ENCODE measurements at places on chromosomes 12 and 14.

GRCh38 chr12:32230613-32230993 is 124.0 kb downstream of the BICD1 start:
- H3K4me1 ChIP-seq = no peaks in the 10 kb centered on the region
- no peak overlapping the region for H3K4me3 ChIP-seq

DNA sequence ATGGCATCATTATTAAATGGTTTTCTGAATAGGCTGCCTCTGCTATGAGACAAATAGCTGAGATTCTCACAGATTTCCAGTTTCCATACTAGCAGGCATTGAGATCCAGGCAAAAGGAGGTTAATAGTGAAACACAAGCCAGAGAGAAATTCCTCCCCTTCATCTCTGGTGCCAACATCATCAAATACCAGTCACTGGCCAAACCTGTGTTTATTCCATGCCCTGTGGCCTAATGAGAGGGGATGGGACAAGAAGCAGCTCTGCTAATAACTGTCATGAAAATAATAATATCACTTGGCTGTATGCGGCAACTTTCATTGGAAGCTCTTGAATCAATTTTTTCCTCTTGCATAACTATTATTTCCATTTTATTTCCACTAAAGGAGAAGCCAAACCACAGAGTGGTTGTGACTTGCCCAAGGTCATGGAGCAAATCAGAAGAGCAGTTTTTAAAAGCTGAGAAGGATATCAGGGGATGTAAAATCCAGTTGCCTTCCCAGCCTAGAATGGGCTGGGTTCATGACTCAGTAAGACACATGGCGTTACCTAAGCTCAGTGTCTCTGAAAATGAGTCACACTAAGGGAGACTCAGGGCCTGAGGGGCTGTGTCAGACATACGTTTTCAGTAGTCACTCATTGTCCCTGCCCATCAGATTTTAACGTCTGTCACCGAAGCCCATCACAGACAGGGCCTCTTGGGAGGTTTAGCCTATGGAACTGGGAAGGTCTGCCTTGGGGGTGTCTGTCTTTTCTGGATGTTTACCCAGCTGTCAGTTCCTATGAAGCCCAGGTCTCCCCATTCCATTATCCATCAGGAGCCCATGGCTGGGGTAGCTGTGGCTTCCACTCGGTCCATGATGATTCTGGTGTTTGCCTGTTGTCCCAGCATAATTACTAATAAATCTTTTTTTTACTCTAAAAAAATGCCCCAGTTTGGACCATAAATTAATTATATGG is 208.8 kb upstream of the EEA1 start:
- H3K36me3 ChIP-seq = peaks cover 5% of the 10 kb centered on the region
- DNase-seq = no peak
- H3K4me3 ChIP-seq = no peak overlapping the region
- H3K27me3 ChIP-seq = peaks cover under 1% of the 10 kb centered on the region

GRCh38 chr12:52171950-52172512 is 19.8 kb downstream of the KRT80 start:
- peaks cover 24% of the 10 kb centered on the region for H3K27me3 ChIP-seq
- no peak overlapping the region for H3K27ac ChIP-seq
- H3K36me3 ChIP-seq = no peaks in the 10 kb centered on the region
- H3K4me3 ChIP-seq = no peak overlapping the region
- DNase-seq = peak; percentile 56
- H3K4me1 ChIP-seq = peaks cover 16% of the 10 kb centered on the region

DNA sequence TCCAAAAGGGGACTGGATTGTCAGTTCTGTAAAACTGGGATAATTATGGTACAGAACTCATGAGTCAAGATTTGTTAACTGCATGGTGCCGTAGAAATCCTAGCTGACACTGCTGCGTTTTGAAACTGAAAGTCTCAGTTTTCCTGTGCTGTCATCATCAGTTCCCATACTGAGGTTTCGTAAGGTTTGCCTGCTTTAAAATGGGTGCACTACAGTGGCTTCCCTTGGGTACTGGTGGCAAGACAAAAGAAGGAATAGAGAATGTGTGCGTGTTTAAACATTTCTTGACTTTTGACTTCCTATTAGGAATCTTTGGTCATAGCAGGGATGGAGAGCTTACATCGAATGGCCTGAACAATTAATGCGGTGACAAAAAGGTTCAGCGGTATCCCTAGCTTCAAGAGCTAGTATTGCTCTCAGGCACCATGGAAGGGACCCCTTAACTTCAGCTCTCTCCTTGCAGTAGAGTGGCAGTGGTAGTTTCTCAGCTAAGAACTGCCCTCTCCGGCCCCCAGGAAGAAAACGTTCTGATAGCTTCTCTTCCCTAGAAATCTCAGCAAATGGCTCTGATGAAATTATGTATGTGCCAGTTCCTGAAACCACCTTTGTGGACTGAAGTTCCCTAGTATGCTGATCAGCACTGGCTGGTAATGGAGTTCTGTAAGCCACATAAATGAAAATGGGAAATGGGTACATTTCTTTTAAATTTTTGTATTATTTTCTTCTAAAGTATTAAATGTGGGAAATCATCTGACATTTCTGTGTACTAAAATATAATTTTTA is 28.9 kb downstream of the ANO6 start:
- H3K27me3 ChIP-seq = no peaks in the 10 kb centered on the region
- no peak overlapping the region for H3K4me3 ChIP-seq
- DNase-seq = no peak

GRCh38 chr12:62598846-62599245 is 132.2 kb downstream of the MON2 start:
- no peaks in the 10 kb centered on the region for H3K27me3 ChIP-seq
- peaks cover 12% of the 10 kb centered on the region for H3K36me3 ChIP-seq
- no peak overlapping the region for H3K4me3 ChIP-seq
- H3K4me1 ChIP-seq = peaks cover 16% of the 10 kb centered on the region
- DNase-seq = no peak

GRCh38 chr14:79809849-79810612 is 401.3 kb downstream of the DIO2 start:
- no peak overlapping the region for H3K27ac ChIP-seq
- H3K27me3 ChIP-seq = no peaks in the 10 kb centered on the region
- peaks cover 13% of the 10 kb centered on the region for H3K4me1 ChIP-seq
- H3K36me3 ChIP-seq = peaks cover 19% of the 10 kb centered on the region

- H3K27ac ChIP-seq = peak overlapping the region; percentile 31
- DNase-seq = no peak
Observed at GRCh38 chr14:93729993-93730392, 58.3 kb downstream of the PRIMA1 start.

DNA sequence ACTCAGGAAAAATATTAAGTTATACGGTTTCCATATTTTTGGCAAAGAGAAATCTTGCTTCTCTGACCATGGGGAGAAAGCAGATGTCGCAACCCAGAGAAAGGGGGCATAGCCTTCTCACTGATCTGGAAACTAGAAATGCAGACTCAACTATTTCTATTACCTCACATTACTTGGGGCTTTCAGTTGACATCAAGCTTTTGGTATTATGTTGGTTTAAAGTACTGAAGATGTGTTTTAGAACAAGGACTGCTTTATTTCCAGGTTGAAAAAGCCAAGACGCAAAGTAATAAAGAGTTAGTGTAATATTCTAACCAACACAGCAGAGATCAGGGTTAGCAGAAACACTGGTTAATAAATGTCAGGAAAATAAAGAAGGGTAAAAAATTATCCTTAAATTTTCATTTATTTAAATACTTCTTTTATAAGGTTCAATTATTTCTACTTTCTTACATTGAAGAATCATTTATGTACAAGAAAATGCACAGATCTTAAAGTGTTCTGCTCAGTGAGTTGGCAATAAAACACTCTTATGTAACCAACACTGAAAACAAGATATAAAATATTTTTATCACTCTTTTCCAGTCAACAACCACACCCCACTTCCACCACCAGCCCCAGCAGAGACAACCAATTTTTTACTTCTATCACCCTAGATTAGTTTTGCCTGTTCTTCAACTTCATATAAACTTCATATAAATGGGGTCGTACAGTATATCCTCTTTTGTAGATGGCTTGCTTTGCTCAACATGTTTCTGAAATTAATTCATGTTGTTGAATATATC is 26.0 kb downstream of the DCP1B start:
- peaks cover 35% of the 10 kb centered on the region for H3K36me3 ChIP-seq
- DNase-seq = no peak
- peak overlapping the region; percentile 1 for H3K27ac ChIP-seq
- peaks cover 18% of the 10 kb centered on the region for H3K4me1 ChIP-seq
- no peak overlapping the region for H3K4me3 ChIP-seq

- peaks cover 7% of the 10 kb centered on the region for H3K4me1 ChIP-seq
- peaks cover 85% of the 10 kb centered on the region for H3K36me3 ChIP-seq
- no peak for DNase-seq
Observed at GRCh38 chr14:91315844-91316267, 71.4 kb upstream of the GPR68 start.

DNA sequence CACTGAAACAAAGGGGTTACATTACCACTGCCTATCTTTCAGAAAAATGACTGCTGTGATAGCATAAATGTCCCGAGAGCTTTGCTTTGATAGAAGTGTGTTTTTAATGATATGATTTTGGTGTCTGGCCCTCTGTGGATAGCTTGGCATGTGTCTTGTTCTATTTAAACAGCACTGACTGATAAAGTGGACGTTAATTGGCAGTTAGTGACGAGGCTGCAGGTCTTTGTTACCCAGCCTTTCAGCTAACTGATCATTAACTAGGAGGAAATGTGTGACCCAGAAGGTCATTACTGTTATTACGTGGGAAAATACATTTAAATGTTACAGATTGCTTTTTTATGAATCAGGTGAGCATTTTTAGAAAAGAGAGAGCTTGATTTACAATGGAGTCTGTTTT is 428.3 kb downstream of the DIO2 start:
- H3K27me3 ChIP-seq = no peaks in the 10 kb centered on the region
- DNase-seq = no peak
- peaks cover 25% of the 10 kb centered on the region for H3K36me3 ChIP-seq
- H3K4me1 ChIP-seq = peaks cover 11% of the 10 kb centered on the region
- H3K27ac ChIP-seq = no peak overlapping the region

GRCh38 chr14:99755068-99755405 is 38.2 kb upstream of the EML1 start:
- H3K4me1 ChIP-seq = peaks cover 62% of the 10 kb centered on the region
- H3K4me3 ChIP-seq = no peak overlapping the region
- DNase-seq = no peak
- no peak overlapping the region for H3K27ac ChIP-seq
- H3K27me3 ChIP-seq = peaks cover 8% of the 10 kb centered on the region

GRCh38 chr14:55052269-55052930 is 953 bp downstream of the MAPK1IP1L start:
- no peak for DNase-seq
- H3K4me1 ChIP-seq = peaks cover 35% of the 10 kb centered on the region
- no peaks in the 10 kb centered on the region for H3K27me3 ChIP-seq
- peak overlapping the region; percentile 99 for H3K27ac ChIP-seq
- peak overlapping the region; percentile 91 for H3K4me3 ChIP-seq

DNA sequence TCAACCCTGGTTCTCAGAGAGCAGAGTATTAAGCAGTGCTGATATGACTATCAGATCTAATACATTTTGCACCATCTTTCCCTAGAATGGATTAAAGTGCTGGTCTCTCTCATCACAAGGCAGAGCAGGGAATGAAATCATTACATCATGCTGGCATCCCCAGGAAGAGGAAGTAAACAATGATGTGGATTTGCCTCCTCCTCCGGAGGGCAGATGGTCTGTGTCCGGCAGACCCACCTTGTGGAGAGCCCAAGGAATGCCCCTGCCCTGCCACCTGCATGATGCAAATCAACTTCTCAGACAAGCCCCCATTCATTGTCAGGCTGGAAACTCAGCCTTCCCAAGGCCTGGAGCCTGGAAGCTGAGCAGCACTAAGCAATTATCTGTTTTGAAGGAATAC is 1149.1 kb downstream of the VRK1 start:
- peaks cover 9% of the 10 kb centered on the region for H3K27me3 ChIP-seq
- no peak overlapping the region for H3K4me3 ChIP-seq
- H3K36me3 ChIP-seq = no peaks in the 10 kb centered on the region
- H3K27ac ChIP-seq = no peak overlapping the region
- peaks cover 11% of the 10 kb centered on the region for H3K4me1 ChIP-seq
- no peak for DNase-seq

GRCh38 chr12:19850346-19851065 is 411.2 kb downstream of the AEBP2 start:
- no peaks in the 10 kb centered on the region for H3K27me3 ChIP-seq
- no peaks in the 10 kb centered on the region for H3K36me3 ChIP-seq
- DNase-seq = no peak
- no peak overlapping the region for H3K4me3 ChIP-seq
- peaks cover 27% of the 10 kb centered on the region for H3K4me1 ChIP-seq

DNA sequence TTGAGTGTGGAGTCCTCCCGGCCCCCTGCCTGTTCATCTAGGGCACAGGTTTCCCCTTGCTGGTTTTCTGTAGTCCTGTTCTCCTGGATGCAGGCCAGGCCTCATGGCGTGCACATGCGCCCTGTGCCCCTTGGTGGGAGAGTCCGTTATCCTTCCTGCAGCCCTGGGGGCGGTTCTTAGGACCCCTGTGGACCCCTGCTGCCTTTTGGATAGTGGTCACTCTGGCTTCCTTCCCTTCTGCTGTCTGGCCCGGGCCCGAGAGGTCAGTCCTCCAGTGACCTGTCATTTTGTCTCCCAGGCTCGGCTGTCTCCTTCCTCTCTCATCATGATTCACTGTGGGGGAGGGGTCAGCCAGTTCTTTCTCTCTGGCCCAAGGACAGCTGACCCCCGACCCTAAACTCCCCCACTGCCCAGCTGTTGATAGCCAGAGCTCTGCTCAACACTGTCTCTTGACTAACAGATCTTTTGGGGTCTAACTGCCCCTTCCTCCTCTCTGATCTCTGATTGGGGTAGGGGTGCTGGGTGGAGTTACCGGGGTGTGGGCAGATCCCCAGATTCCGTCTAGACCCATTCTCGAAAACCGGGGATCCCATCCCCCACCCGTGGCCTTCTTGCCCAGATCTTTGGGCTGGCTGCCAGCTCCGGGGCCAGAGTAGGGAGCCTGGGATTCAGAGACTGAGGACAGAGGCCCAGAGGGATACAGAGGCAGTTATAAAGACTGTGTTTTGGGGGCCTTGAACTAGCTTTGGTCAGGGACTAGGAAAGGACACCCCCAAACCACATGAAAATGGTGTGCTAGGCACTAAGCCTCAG is 7.0 kb downstream of the CCND2 start:
- DNase-seq = peak; percentile 65
- H3K4me3 ChIP-seq = peak overlapping the region; percentile 74
- peak overlapping the region; percentile 91 for H3K27ac ChIP-seq

- DNase-seq = no peak
- no peak overlapping the region for H3K4me3 ChIP-seq
- H3K27me3 ChIP-seq = peaks cover 2% of the 10 kb centered on the region
- no peak overlapping the region for H3K27ac ChIP-seq
Observed at GRCh38 chr12:25320123-25321006, 69.6 kb upstream of the KRAS start.

DNA sequence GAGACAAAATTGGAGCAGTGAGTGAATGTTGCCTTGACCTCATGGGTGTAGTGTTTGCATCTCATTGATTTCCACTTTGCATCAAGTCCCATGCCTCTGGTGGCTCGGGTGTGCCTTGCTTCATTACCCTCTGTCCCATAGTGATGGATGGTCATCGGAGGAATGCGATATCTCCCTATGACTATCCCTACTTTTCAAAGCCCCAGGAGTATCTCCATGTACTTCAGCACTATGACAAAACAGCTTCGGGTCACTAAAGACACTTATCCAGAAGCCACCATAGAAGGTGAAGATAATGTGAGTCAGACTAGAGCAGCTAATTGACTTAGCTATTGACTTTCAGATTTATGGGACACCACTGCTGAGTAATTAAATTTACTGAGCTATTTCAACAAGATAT is 355.1 kb upstream of the CCDC196 start:
- no peak for DNase-seq
- peaks cover 3% of the 10 kb centered on the region for H3K27me3 ChIP-seq
- no peak overlapping the region for H3K4me3 ChIP-seq
- H3K36me3 ChIP-seq = no peaks in the 10 kb centered on the region
- peaks cover 4% of the 10 kb centered on the region for H3K4me1 ChIP-seq

Data from nephron progenitor cell (in vitro differentiated cells).